ENCODE measurements at places on chromosomes 2 and 18.

GRCh38 chr2:74384051-74384450 is 3.9 kb upstream of the DCTN1 start:
- no peak overlapping the region for H3K27ac ChIP-seq
- H3K4me3 ChIP-seq = no peak overlapping the region
- H3K36me3 ChIP-seq = no peaks in the 10 kb centered on the region
- H3K27me3 ChIP-seq = no peaks in the 10 kb centered on the region
- peaks cover 17% of the 10 kb centered on the region for H3K4me1 ChIP-seq

- no peaks in the 10 kb centered on the region for H3K27me3 ChIP-seq
- H3K27ac ChIP-seq = no peak overlapping the region
- H3K36me3 ChIP-seq = no peaks in the 10 kb centered on the region
These were observed 79.6 kb downstream of the OSBPL6 start for GRCh38 chr2:178273787-178274360.

GRCh38 chr2:60821587-60822302 is 59.6 kb upstream of the REL start:
- peaks cover 24% of the 10 kb centered on the region for H3K4me1 ChIP-seq
- DNase-seq = no peak
- H3K4me3 ChIP-seq = no peak overlapping the region
- H3K27ac ChIP-seq = no peak overlapping the region

- H3K4me1 ChIP-seq = no peaks in the 10 kb centered on the region
- H3K36me3 ChIP-seq = no peaks in the 10 kb centered on the region
- no peak for DNase-seq
- H3K27me3 ChIP-seq = no peaks in the 10 kb centered on the region
- no peak overlapping the region for H3K27ac ChIP-seq
These were observed 221.6 kb downstream of the GPD2 start for GRCh38 chr2:156657809-156658208.

DNA sequence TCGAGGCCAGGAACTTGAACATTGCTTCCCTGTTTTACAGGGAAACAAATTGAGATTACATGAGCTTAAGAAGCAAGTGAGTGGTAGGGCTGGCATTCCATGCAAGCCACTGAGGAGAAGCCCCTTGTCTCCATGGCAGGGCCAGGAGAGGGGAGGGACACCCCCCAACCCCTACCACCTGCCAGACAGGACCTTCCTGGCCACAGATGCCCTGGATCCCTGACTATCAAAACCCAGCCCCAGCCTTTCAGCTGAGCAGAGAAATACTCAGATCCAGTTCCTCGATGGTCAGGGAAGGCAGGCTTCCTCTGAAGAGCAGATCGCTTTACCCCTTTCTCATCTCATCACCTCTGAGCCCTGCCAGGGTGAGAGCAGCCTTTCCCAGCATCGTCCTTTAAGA is 53.8 kb upstream of the ALPP start:
- no peaks in the 10 kb centered on the region for H3K27me3 ChIP-seq
- peaks cover 17% of the 10 kb centered on the region for H3K4me1 ChIP-seq
- no peak overlapping the region for H3K4me3 ChIP-seq

DNA sequence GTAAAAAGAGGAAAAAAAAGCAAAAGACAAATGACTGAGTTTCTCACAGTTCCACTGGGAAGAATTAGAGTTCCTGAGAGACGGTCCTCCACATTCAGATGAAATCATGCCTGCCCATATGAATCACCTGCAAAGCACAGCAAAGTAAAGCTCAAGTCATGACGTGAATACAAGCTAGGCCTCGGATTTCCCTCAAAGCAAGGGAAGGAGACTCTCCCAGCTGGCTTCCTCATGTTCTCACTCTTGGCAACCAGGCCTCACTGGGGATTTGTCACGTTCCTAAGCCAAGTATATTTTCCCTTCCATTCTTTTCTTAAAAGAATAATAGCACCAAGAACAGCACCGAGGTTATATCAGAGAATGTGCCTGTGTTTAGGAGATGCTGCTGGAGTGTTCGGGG is 47.0 kb downstream of the CYP27C1 start:
- DNase-seq = no peak
- no peak overlapping the region for H3K27ac ChIP-seq
- no peak overlapping the region for H3K4me3 ChIP-seq
- H3K4me1 ChIP-seq = no peaks in the 10 kb centered on the region
- H3K36me3 ChIP-seq = no peaks in the 10 kb centered on the region

DNA sequence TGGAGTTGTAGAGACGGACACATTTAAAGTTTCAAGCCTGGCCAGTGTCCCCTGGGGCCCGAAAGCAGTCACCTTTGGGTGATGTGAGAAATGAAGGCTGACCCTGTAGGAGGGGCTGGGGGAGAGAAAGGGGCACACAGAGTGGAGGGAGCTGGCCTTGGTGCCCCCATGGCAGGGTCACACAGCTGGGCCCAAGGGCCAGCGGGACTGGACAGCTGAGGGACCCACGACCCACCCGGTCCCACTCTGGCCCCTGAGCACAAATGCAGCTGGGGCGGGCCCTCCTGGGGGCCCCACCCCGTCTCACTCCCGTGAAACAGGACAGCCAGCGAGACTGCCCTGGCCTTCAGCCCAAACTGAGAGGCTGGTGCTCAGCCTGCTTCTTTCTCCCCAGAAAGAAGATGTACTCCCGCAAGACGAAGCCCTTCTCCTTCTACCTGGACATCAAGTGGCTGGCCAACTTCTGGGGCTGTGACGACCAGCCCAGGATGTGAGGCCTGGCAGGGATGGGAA is 6.1 kb downstream of the AGXT start:
- no peaks in the 10 kb centered on the region for H3K27me3 ChIP-seq
- no peaks in the 10 kb centered on the region for H3K4me1 ChIP-seq
- no peaks in the 10 kb centered on the region for H3K36me3 ChIP-seq
- no peak overlapping the region for H3K4me3 ChIP-seq

DNA sequence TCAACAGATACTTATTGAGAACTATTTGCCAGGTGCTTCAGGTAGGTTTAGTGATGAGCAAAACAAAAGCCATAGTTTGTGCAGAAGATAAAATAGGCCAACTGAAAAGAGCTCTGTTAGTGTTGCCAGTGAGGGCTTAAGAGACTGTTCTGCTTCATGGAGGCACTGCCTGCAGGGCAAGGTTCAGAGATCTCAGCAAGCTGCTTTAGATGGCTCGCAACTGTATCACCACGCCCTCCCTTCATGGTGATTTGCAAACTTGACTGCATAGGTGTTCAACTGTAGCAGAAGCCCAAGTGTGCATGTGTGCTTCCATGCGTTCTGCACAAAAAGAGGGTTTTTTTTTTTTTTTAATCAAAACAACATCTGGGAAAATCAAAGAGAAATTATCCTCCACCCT is 84.5 kb downstream of the RAPH1 start:
- H3K27ac ChIP-seq = no peak overlapping the region
- no peaks in the 10 kb centered on the region for H3K36me3 ChIP-seq
- H3K27me3 ChIP-seq = no peaks in the 10 kb centered on the region
- no peaks in the 10 kb centered on the region for H3K4me1 ChIP-seq
- DNase-seq = no peak

- H3K27ac ChIP-seq = no peak overlapping the region
- H3K4me3 ChIP-seq = no peak overlapping the region
- no peak for DNase-seq
- H3K36me3 ChIP-seq = no peaks in the 10 kb centered on the region
These were observed 291.2 kb upstream of the HNMT start for GRCh38 chr2:137672989-137673552.

DNA sequence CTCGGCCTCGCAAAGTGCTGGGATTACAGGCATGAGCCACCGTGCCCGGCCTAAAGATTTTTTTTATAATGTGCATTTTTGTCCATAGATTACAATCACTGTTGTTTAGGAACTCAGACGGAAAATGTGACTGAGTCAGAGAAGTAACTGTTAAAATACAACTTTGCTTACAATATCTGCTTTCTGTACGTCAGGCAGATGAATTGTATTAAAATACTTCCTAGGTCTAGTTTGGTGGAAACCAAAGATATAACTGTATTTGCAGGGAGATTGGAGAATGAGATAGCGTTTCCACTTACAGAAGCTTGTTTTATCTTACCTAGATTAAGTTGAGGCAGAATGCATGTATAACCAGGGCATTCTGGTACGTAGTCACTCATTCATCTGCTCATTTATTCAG is 36.7 kb downstream of the ASAP2 start:
- H3K27ac ChIP-seq = no peak overlapping the region
- DNase-seq = no peak
- no peaks in the 10 kb centered on the region for H3K4me1 ChIP-seq
- no peaks in the 10 kb centered on the region for H3K27me3 ChIP-seq
- no peaks in the 10 kb centered on the region for H3K36me3 ChIP-seq
- H3K4me3 ChIP-seq = no peak overlapping the region

DNA sequence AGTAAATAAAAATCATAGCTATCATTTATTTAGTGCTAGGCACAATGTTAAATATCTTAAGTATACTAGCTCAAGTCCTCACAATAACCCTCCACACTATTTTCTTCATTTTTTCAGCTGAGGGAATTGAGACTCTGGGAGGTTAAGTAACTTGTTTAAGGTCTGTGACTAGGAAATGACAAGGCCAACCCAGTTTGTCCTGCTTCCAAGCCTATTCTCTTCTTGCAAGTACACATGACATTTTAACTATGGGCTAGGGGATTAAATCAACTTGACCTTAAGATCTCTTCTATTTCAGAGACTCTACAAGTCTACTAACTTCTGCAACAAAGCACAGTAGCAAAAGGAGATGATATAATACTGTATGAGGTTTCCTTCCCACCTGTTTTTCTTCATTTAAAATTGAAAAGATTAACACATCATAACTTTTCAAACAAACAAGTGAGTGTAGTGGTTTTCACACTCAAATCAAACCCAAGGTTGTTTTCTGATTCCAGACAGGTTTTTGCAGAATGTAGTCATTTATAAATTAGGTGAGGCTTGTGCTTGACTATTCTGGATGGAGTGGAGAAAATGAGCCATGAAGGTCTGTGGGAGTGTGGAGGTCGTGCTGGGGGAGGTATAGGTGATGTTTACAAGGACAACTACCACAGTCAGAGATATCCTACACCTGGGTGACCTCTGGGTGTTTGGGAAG is 57.0 kb downstream of the CD28 start:
- H3K4me3 ChIP-seq = no peak overlapping the region
- H3K36me3 ChIP-seq = no peaks in the 10 kb centered on the region
- H3K27ac ChIP-seq = peak overlapping the region; percentile 30
- peaks cover 60% of the 10 kb centered on the region for H3K4me1 ChIP-seq
- DNase-seq = peak; percentile 62

DNA sequence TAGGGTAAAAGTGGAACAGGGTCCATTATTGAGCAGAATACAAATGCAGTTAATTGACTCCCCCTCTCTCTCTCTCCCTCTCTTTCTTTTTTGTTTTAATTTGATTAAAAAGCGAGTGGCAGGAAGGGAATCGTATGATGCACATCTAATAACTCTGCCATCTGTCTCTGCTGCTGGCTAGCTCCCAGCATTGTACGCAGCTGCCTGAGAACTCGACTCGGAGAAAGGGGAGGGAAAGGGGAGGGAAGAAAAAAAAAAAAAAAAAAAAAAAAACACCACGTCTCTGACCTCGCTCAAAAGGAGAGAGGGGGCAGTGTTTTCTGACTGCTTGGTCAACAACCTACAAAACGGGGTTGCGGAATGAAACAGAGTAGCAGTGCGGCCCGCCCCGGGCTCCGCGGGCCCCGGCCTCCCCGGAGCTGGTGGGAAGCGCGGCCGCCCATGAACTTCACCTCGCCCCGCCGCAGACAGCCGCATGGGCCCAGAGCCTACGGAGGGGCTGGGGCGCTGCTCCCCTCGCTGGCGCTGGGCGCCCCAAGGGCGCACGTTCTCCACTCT is 265.7 kb downstream of the TCF4 start:
- no peaks in the 10 kb centered on the region for H3K36me3 ChIP-seq
- H3K27ac ChIP-seq = no peak overlapping the region
- H3K4me3 ChIP-seq = no peak overlapping the region
- no peaks in the 10 kb centered on the region for H3K4me1 ChIP-seq
- no peaks in the 10 kb centered on the region for H3K27me3 ChIP-seq
- no peak for DNase-seq

DNA sequence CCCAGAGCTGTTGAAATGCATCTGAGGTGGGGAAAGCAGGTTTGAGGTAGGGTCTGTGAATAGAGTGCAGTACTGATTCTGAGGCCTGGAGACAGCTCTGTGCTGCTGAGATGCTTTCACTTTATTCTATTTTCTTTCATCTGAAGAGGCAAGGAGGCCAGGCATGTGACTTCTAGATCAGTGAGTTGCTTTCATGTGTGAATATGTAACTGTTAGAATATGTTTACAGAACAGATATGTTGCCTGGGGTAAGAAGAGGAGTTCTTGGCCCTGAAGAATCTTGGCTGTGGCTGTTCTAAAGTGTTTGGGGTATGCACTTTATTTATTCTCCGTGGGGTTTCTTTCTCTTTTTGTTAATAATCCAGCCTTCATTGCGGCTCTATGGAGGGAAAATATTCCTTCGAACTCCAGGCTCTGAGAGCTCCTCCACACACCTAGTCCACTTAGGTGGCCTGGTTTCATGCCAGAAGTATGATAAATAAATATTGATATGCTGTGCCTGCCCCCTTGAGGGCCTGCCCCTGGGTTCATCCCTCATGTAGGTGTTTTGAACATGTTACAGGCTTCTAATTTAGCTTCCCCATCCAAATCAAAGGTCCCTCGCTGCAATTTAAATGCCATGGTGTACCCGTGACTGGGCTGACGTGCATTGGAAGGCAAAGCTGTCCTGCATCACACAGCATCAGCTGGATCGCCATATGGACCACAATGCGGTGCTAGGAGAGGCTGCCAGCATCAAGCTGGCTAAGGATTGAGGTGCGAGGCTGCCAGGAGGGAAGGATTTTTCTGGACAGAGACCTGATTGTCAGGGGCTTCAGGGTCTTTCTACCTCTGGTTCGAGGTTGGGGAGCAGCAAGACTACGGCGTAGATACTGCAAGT is 102.9 kb downstream of the PRKCE start:
- no peaks in the 10 kb centered on the region for H3K36me3 ChIP-seq
- H3K27ac ChIP-seq = no peak overlapping the region
- H3K4me1 ChIP-seq = no peaks in the 10 kb centered on the region

GRCh38 chr2:119234021-119235019 is 10.7 kb downstream of the STEAP3 start:
- no peak overlapping the region for H3K4me3 ChIP-seq
- no peak overlapping the region for H3K27ac ChIP-seq
- H3K4me1 ChIP-seq = no peaks in the 10 kb centered on the region

DNA sequence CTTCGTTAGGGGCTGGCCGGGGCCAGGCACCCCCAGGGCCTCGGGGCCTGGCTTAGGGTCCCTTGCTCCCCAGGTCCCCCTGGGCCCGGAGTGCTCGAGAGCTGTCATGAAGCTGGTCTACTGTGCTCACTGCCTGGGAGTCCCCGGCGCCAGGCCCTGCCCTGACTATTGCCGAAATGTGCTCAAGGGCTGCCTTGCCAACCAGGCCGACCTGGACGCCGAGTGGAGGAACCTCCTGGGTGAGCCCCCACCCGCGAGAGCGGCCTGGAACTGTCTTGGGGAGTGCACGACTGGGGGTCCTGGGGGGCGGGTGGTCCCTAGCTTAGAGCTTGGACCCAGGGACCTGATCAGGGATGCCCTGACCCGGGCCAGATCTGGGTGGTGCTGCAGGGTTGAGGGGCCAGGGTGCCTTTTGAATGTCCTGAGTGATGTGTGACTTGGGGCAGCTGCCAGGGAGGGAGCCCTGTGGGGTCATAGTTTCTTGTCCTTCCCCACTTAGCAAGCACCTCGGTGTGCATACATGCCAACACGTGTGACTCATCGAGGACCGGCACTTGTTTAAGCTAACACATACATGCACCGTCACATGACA is 27.9 kb downstream of the GPC1 start:
- no peaks in the 10 kb centered on the region for H3K4me1 ChIP-seq
- H3K27ac ChIP-seq = no peak overlapping the region
- no peaks in the 10 kb centered on the region for H3K27me3 ChIP-seq
- H3K36me3 ChIP-seq = no peaks in the 10 kb centered on the region
- H3K4me3 ChIP-seq = no peak overlapping the region
